Esophagus mucosa (tissue), 1 donor: ENCODE measurements at places on chromosomes 11 and 22. TPM values are rescaled to one million over a fixed set of nuclear protein-coding genes. Genes with fewer than 3 reads are reported as not detected.

ELMOD1 gene
- total RNA-seq, result not detected

ARFIP2 gene
- total RNA-seq, result 36.3 TPM

TCN1 gene
- total RNA-seq, result 45.8 TPM

PARVA gene
- total RNA-seq, result 28.9 TPM

OVOL1 gene
- total RNA-seq, result 49.0 TPM

RAB6A gene
- total RNA-seq, result 137 TPM

TRPM5 gene
- not detected for total RNA-seq

BRSK2 gene
- total RNA-seq, result 0.08 TPM

GRCh38 chr22:48555606-48556005, 1272.1 kb downstream of the BRD1 start:
- ATAC-seq, result no peak

GRCh38 chr11:37595845-37596244, 997.8 kb upstream of the RAG2 start:
- ATAC-seq, result no peak

DNA sequence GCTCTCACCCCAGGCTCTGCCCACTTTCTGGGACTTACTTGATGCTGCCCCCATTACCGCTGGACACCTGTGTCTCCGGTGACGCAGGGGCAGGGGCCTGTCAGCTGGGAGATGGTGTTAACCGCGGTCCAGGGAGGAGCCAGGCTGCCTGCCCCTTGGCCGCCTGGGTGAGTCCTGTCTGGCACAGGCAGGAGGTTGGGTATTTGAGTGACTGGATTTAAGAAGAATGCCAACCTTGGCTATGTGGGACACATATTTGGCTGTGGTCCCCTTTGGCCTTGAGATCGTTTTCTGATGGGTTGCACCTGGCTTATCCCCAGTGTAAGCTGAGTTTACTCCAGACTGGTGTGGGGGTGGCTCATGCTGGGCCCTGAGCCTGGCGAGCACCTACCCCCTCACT, 2.5 kb downstream of the MUC6 start:
- no peak for ATAC-seq

DNA sequence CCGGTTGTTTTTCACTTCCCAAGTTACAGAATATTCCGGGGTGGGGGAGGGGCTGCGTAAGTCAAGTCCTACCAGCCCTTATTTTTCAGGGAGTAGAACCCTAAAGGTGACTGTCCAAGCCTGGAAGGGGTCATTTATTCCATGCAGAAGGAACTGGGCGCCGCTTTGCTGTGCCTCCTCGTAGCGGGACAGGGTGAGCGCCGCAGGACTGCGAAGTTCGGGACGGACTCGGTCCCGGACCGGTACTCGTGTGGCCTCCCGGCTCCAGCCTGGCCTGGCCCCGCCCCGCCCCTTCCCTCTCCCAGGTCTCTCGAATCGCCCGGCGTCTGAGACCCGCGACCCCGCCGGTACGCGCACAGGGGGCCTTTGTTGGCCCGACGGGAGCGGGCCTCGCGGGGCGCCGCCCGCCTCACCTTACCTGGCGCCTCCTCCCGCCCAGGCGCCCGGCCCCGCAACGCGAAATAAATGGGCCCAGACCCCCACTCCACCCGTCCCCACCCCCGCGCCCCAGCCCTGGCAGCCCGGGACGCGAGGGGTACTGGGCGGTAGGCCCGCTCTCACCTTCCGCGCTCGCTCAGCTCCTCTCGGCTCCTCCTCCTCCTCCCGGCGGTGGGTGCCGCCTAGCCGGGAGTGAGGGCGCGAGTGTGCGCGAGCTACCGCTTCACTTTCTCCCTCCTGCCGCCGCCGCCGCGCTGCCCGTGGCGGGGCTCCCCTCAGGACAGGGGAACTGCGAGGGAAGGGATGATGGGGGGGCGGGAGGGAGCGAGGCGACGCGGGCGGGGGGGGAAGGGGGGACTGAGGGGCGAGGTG, 698 bp downstream of the PAK1 start:
- peak; percentile 71 for ATAC-seq

DNA sequence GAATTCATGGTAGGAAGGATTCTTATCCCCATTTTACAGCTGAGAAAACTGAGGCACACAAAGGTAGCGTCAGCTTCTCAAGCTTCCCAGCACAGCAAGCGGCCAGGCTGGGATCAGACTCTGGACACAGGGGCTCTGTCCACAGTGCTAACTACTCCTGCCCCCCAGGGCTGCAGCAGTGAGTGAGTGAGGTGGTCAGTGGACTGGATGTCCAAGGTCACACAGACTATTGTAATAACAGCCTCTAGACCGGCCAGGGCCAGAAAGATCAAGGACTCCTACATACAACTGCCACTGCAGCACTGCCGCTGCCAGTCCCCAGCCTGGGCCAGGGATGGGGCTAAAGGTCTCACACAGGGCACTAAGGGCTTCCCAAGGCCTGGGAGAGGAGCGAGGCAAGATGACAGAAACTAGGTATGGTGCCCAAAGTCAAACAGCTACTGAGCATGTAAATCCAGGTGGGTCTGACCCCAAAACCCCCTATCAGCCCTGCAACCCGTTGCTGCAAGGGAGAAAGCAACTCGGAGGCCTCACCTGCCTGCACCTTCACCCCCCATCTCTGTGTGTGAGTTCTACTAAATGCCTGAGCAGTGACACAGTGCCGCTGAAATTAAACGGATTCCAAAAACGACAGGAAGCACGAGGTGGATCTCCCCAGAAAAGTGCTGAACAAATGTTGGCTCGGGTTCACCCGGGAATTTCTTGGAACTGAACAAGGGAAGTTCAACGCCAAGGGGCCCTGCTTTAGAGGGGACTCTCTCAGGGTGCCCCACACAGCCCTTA, 161.8 kb upstream of the GRK3 start:
- ATAC-seq, result no peak

DNA sequence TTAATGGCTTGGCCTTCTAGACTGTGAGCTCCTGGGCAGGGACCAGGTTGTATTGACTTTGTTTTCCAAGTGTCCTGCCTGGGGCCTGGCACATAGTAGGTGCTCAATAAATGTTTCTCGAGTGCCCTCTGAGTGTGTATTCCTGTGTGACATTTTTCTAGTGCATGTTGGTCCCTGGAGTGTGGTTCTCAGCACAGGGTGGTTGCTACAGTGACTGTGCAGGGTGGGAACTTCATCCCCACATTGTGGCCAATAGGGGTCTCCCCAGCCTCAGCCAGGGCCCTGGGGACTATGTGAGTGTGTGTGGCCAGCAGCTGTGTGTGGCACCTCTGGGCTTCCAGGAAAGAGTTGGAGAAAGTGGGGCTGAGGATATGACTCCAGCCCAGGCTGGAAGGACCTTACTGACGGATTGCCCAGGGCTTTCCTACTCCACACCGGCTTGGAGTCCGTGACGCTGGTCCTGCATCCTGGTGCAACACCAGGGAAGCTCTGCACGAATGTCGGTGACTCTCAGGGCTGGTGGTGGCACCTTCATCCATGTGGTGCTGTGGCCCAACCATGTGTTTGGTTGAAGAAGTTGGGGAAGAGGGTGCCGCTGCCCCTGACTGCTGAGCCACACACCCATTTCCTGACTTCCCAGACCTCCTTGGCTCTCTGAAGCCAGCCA, 9.0 kb upstream of the MARK2 start:
- ATAC-seq, result peak; percentile 23

DNA sequence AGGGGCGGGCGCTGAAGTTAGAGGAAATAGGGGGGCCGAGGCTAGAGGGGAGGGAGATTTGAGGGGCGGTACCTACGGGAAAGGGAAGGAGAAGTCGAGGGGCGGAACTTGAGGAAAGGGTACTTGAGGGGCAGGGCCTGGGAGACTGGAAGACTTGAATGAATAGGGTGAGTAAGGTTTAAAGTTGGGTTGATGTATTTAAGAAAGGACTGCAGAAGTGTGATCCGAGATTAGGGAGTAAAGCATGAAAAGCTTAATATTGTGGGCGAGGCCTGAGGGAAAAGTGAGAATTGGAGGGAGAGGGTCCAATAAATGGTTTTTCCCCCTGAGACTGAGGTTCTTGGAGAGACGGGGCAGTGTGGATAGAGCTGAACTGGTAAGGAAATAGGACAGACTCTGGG, 723 bp downstream of the HSCB start:
- no peak for ATAC-seq

DNA sequence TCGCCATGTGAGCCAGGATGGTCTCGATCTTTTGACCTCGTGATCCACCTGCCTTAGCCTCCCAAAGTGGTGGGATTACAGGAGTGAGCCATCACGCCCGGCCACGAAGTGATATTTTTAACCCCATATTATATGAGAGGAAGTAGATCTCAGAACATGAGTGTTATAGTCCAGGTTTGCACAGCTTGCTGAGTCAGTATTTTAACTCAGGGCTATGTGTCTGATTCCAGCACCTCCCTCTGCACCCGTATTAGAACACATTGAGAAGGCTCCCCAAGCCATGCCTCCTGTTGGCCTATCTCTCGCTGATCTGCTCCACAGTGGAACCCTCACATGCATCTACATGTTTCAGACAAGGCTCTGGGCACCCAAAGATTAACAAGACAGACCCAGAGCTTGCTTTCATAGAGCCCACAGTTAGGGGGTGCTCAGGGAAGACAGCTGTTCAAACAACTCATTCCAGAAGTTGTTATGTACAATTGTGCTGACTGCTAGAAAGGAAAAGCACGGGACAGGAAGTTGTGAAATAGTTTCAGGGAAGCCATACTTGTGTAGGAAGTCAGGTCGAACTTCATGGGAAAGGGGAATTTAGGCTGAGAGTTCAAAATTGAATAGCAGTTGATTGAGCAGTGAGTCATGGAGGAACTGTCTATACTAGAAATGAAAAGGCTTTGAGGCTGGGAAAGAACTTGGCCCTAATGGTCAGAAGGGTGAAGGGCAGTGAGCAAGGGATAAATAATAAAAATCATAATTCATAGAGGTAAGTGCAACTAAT, 49.3 kb upstream of the CLPB start:
- peak; percentile 68 for ATAC-seq

DNA sequence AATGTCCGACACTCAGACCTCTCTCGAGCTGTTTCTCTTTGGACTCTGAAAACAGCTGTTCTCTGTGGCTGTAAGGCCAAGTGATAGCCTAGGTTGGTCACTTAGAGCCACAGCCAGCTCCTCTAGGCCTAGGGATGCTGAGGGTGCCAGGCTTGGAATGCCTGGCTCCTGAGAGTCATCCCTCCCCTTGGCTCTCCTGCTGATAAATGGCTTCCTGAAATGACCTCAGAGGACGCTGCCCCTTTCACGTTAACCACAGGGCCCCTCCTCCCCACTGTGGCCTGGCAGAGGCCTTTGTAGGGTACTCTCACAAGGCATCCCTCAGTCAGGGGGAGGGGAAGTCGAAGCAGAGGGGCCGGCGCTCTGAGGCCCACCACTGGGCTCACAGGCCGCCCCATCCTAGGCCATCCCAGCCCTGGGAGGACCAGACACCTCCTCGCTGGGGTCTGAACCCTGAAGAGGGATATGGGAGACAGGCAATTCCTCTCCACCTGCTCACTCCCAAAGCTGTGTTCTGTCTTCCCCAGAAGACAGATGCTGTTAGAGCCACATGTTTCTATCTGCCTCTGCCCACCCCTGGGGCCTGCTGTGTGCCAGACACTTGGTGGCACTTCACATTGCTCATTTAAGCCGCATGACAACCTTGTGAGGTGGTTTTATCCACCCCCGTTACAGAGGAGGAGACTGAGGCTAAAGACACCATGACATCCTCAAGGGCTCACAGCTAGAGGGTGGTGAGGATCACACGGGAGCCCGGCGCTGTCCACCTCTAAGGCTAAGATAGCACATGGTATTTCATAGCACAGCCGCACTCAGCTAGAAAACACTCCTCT, 50.9 kb downstream of the ARFGAP3 start:
- ATAC-seq, result peak; percentile 24

- ATAC-seq, result no peak
Measured at GRCh38 chr11:128745311-128746136, 51.7 kb downstream of the FLI1 start.

GRCh38 chr22:41377846-41378245, 3.9 kb upstream of the TEF start:
- no peak for ATAC-seq

DNA sequence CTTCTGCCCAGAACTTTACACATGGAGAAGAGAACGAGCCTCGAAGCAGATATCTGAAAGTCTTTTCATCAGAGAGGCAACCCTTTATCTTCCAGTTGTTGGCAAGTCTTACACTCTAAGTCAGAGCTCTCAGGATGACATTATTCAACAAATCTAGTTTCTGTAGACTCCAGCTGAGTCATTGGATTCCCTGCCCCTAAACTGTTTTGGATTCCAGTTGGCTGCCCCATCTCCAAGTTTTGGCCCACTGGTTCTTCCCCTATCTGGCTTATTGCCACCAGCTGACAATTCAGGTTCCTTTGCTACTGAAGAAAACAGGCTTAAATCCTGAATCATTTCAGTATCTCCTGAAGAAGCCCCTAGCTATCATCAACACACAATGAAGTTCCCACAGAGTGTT, 14.2 kb downstream of the SAAL1 start:
- no peak for ATAC-seq

GRCh38 chr11:134287561-134287960, 11.4 kb downstream of the GLB1L3 start:
- no peak for ATAC-seq

DNA sequence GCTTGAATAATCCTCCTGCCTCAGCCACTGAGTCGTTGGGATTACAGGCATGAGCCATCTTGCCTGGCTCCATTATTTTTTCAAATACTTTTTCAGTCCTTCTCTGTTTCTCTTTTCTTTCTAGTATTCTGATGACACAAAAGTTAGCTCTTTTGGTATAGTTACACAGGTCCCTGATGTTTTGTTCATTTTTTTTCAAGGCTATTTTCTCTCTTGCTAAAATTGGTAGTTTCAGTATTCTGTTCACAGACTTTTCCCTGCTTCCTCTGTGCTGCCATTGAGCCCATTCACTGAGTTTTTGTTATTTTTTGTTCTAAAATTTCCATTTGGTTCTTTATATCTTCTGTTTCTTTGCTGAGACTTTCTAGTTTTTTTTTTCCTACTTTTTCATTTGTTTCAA, 166.5 kb downstream of the UVRAG start:
- no peak for ATAC-seq

DNA sequence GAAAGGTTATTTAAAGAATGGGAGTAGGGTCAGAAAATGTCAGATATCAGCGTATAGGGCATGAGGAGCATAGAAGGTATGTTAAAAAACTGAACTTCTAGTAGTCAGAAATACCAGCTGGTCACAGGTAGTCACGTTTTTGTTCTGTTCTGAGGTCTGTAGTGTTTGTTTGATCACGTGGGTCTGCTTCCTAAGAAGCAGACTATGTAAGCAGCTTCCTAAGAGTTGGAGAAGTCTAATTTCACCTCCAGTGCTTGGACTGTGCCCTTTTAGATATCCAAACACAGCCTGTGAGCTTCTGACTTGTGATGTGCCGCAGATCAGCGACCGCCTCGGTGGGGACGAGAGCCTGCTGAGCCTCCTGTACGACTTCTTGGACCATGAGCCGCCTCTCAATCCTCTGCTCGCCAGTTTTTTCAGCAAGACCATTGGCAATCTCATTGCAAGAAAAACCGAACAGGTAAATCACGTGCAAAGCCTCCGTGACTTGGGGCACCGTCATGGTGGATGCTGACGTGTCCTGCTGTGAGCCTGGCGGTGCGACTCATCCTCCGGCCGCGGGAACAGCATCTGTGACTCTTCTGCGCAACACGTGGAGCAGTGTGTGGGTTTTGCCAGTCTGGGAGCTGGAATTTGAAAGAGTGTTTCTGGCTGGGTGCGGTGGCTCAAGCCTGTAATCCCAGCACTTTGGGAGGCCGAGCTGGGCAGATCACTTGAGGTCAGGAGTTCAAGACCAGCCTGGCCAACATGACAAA, 63.5 kb downstream of the PPP6R2 start:
- no peak for ATAC-seq
